Fibroblast of villous mesenchyme (primary cell): ENCODE measurements at places on chromosomes 1 and 21.

GRCh38 chr1:147627435-147628110 lies 42.8 kb downstream of the ACP6 start:
- DNase-seq = peak; percentile 47

DNA sequence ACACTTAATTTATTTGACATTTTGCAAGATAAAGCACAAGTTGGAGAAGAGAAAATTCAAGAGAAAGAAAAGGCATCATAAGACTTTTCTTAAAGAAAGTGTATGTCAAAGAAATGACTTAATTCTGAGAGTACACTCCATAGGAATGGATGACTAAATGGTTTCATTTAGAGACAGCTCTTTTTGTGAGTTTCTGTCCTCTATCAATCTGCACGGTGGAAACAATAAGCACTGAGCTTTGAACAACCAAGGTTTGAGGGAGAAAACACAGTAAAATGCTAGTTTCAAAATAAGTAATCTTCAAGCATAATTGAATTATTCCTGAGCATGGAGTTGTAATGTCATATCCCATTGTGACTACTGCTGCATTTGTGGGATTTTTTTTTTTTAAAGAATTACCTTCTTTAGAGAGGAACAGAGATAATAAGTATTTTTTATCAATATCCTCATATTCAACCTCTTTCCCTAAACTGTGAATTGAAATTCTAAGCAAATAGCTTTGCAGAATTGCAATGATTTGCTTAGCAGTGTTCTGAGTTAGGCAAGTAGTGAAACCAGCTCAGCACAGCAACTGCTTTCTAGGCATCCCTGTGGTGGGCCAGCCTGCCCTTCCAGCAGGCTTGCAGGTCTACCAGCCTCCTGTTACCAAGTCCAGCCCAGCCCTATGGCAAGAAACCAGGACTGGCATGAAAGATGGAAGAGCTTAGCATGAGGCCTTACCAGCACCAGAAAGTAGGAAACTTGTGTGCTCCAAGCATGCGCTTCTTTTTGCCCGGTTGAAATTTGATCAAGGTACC lies 38.2 kb downstream of the KCNJ6 start:
- no peak for DNase-seq

GRCh38 chr1:93081716-93082115 lies 2.6 kb downstream of the MTF2 start:
- peak; percentile 85 for DNase-seq

GRCh38 chr21:38472412-38473108 lies 25.7 kb downstream of the ERG start:
- no peak for DNase-seq

DNA sequence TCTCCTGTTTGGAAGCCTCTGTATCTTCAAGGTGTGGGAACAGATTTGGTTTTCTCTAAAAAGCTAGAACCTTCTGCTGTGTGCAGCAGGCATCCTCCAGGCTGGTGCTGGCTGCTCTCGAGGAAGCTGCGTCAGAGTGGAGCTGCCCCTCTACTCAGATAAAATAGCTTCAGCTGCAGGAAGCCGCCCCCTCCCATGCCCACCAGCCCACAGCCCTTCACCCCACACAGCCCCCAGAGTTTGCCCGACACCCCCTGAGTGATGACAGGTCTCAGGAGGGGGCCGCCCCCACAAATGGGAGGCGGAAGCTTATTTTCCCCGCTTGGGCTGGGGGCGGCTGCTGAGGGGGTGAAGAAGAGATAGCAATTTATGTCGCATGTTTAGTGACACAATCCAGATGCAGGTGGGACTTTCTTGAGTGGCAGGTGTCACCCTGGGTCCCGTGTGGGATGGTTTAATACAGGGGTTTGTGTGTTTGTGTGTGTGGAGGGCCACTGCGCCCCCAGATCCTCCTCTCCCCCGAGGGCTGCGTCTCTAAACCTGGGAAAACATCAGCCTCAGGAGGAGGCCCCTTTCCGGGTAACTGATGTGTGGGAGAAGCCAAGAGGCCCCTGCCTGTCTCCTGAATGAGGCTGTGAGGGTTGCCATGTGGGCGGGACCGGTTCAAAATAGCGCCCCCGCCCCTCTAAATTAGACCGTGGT lies 55.4 kb downstream of the STUM start:
- no peak for DNase-seq

DNA sequence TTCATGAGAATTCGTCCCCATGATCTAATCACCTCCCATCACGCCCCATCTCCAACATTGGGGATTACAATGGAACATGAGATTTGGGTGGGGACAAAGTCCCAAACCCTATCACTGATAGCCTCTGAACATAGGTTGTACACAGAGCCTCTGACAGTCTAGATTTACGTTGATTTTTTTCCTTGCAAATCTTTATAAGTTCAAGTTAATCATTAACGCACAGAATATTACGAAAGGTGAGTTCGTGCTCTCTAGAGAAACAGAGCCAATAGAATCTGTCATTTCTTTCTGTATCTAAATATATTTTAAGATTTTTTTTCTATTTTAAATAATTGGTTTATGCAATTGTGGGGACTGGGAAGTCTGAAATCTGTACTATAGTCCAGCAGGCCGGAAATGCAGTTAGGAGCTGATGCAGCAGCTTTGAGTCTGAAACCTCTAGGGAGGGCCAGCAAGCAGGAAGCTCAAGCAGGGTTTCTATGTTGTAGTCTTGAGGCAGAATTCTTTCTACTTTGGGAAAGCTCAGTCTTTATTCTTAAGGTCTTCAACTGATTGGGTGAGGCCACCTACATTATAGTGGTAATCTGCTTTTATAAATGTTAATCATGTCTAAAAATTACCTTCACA lies 61.0 kb downstream of the SELENOF start:
- no peak for DNase-seq

- no peak for DNase-seq
Observed at GRCh38 chr1:53323316-53323715, 4.6 kb downstream of the LRP8 start.

DNA sequence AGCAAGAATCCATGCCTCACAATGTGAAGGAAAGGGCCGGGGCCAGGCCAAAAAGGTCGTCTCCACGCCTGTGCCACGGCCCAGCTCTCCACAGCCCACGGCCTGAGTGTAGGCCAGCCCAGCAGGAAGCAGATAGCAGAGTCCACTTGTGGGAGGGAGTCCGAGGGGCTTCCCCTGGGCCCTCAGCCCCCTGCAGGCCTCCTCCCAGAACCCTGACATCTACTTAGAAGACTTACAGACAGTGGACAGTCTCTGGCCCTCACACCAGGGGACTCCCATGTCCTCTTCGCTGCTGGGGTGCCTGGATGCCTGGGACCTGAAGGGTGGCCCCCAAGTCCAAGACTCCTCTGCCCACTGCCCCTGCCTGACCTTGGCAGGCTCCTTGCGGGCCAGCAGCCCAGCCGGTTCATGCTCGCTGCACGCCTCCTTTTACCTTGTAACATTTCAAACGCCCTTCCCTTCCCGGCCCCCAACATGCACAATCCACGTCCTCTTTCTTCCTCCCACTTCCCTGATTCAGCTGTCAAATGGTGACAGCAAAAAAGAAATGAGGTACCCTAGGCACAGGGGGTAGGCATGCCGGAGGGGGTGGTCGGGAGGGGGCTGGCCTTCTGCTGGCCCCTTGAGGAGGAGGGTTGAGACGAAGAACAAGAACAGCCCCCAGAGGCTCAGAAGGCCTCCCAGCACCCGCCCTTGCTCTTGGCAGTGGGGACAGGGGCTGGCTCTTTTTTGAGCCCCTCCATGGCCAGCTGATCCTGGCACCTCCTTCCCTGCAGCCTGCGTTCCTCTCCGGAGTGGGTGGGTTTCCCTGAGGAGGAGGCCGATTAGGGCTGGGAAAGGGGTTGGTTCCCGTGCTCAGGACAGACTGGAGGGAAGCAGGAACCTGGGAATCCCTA lies 997 bp upstream of the PTPN7 start:
- DNase-seq = no peak

GRCh38 chr1:89589515-89589914 lies 43.4 kb upstream of the LRRC8C start:
- no peak for DNase-seq

GRCh38 chr21:43012596-43012995 lies 38.2 kb downstream of the PKNOX1 start:
- DNase-seq = no peak

GRCh38 chr1:119372503-119373086 lies 4.0 kb downstream of the HAO2 start:
- DNase-seq = peak; percentile 42

GRCh38 chr1:222028116-222028515 lies 286.2 kb upstream of the DUSP10 start:
- no peak for DNase-seq

DNA sequence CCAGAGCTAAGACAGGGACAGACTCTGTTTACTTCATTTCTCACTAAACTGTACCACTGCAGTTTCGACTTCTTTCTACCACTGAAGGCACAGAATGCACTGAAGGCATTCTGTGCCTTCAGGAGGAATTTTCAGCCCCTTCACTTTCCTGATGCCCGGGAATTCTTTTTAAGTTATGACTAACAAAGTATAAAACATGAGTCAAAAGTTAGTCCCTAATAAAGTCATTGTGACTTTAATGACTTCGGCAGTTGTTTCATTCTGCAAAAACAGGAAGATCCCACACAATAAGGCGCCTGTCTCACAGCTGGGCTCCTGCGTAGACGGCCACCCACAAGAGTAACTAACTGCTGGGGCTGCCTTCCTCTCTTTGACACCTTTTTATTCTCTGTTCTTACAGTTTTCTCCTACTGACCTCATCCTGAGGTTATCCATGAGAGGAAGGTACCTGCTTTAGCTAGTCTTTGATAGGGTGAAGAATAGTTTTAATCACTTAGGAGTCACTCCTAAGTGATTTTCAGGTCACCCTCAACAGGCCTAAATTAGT lies 183.9 kb upstream of the SGIP1 start:
- peak; percentile 54 for DNase-seq

DNA sequence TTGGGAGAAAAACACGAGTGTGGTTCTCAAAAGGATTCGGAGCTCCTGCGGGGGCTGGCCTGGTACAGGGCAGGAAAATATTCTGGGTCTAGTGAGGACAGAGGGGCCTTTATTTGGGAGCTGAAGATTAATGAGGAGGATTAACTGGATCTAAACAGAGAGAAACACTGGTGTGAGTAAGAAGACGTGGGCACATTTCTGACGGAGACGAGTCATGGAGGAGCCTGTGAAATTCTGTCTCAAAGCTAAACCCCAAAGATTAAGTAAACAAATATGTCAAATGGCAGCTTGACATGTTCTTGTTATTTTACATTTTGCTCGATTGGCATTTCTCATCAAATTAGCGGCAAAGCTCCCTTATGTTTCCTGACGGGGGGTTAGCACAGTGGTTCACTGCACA lies 12.8 kb downstream of the PROK1 start:
- DNase-seq = peak; percentile 92

GRCh38 chr1:92544756-92545165 lies 58.0 kb upstream of the GFI1 start:
- peak; percentile 22 for DNase-seq

- DNase-seq = peak; percentile 84
Observed at GRCh38 chr1:39091845-39092645, 65.9 kb downstream of the NDUFS5 start.

DNA sequence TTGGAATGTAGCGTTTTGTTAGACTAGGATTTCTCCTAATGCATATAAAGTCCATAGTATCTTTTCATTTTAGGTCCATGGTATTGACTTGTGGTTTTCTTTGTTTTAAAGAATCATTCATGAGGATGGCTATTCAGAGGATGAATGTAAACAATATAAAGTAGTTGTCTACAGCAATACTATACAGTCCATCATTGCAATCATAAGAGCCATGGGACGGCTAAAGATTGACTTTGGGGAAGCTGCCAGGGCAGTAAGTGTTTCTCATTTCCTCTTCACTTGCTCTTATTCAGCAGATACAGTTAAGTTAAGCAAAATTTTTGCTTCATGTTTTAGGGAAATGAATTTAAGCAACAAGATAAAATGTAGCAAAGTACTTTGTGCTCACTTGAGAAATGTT lies 25.4 kb downstream of the GNAI3 start:
- DNase-seq = no peak

DNA sequence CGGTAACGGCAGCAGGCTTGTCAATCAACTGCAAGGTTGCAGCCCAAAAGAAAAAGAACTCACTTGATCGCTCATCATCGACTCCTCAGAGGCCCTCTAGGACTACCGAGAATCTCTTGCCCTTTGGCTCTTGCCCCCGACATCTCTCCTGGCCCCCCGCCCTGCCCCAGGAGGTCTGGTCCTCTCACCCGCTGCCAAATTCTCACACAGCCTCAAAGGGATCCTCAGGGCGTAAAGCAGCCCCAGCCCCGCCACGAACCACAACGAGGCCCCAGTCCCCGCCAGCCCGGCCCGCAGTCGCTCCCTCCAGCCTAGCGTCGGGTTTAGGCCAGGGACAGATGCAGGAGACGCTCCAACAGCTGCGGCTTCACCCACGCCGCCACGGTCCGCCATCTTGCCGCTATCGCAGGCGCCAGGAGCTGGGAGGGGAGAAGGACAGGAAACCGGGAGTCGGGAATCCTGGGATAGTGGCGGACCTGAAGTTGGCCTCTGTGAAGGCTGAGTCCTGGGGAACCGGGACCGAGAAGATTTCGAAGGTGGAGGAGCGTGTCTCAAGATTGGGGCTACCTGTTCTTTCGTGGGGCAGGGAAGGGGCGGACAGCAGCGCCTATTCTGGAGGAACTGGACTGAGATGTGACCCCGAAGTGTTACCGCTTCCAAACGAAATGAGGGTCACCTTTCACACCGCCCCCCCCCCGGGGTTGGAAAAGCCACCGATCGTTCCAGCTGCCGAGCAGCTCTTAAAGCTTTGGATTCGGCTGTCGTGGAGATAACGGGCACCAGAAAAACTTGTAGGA lies at the start of gene ST7L:
Gene ST7L, minus strand, starts transcription at position 421 of the 797 bp plus-strand sequence. Its CDS starts 28 bp downstream, at position 393.
- peak; percentile 76 for DNase-seq

GRCh38 chr1:914891-915280 lies 8.8 kb upstream of the SAMD11 start:
- DNase-seq = no peak

DNA sequence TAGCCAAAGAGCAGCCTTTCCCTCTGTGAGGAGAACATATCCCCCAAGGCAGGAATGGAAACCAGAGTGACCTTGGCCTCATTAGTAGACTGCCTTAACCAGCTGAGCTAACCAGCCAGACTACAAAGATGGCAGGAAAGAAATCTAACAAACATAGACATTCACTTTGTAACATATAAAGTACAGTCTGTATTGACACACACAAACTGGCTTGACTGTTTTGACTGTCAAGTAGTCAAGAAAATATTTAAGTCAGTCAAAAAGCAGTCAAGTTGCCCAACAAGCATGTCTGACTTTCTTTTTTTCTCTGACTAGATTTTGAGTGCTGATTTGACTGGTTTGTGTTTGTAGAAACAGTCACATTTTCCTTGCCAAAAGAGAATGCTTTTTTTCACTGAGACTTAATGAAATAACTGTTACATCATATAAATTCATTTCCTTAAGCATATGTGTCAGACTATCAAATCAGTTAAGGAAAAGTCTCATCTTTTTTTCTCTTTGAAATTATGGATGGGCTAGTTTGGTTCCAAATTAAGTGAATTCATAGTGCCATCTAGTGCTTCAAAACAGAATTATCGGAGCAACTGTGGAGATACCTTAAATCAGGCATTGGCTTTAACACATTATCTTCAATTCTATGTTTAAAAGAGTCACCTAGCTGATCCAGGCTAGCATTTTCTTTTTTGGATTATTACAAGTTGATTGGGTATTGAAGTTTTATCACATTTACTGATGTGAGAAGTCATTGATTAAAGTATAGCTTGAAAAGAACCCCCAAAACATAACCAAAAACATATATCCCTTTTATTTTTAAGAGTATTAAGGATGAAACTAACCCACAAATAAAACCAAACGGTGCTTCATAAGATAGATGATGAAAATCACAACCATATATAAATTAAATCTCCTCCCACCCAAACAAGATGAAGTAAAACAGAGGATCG lies 75.0 kb downstream of the ATP6V1G3 start:
- DNase-seq = peak; percentile 59

- no peak for DNase-seq
Observed at GRCh38 chr1:114082867-114083585, 70.6 kb downstream of the SYT6 start.
